ENCODE measurements at places on chromosomes 1 and 21.

DNA sequence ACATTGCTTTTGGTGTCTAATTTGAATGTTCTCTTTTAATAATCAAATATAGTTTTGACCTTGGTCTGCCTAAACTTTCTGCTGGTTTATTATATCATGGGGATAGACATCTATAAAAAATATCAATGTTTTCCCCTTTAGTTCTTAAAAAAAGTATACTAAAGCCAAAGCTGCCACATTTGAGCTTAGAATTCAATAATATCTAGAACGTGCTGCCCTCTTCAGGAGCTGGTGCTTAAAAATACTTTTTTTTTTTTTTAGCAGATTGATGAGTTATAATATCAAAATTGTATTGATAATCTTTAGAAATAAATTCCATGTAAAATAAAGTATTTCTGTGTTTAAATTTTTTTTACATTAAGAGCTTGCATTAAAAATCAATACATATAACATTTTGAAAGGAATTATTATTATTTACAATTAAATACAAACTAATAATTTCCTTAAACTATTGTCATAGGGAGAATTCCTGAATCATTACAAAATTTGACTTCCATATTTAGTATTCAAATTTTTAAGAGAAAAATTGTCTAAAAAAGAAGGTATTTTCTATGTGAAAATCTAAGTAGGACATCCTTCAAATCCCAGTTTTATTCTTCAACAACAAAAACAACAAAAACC is 40.1 kb upstream of the ADGRL2 start:
- DNase-seq = no peak

DNA sequence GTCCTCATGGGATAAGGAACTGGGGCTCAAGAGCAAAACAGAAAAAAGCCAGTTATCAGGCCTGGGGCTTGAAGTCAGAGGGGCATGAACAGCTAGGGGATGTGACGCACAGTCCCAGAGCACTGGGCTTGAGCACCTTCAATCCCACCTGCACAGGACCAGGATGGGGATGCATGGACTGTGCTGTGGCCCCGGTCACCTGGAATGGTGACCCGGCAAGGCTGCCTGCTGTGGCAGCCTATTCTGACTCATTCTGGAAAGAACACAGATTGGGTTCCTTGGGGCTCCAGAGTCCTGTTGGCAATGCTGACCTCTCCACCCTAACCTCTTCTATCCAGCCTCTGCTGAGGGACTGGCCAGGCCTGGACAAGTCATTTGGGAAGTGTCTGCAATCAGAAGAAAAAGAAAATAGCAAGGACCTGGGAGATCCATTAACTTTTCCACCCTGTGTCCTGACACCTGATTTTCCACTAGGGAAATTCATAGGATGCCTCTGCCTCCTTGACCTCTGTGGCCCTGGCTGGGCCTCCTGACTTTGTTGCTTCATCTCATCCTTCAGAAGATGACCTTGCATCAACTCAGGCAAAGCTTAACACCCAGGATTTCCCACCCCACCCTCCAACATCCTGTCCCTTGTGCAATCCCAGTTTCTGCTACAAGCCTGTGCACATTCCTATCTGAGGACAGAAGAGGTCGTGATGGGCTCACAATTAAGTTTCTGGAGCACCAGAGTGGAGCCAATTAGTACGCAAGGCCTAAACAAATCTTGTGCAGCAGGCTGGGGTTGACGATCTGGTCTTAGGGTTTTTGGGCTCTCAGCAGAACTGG is 17.9 kb upstream of the FMOD start:
- no peak for DNase-seq

- DNase-seq = no peak
Measured at GRCh38 chr1:228097333-228098081, 5.6 kb downstream of the C1orf35 start.

- DNase-seq = no peak
Measured at GRCh38 chr1:176325664-176326063, 118.6 kb upstream of the COP1 start.

DNA sequence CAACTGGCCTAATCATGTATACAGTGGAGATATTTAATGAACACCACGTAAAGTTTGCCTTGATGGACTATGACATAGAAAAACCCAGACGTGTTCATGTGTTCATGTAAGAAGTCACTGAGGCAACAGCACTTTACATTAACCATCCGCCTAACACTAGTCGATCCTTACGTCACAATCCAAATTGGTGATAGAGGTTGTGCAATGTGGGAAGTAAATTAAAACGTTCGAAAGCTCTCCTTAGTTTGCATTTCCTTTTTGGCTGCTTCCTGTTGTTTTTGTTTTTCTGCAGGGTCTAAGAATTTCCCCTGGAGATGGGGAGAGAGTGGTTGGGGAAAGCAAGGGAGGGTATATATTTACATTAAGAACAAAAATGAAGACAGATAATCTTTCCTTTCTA is 587.5 kb upstream of the ADGRL2 start:
- no peak for DNase-seq

DNA sequence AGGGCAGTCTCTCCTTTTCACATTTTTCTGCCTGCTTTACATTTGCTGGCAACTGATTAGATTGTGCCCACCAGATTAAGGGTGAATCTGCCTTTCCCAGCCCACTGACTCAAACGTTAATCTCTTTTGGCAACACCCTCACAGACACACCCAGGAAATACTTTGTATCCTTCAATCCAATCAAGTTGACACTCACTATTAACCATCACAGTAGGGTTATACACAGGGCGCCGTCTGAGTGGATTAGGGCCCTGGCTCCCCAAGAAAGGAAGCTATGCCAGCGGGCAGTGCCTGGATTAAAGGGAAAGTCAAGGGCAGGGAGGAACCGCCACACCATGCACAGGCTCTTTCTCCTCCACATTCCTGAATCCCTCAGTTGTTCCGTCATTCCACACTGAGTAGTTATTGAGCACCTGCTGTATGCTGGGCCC is 56.2 kb downstream of the EVA1C start:
- DNase-seq = no peak

GRCh38 chr1:25360596-25361581 is 22.8 kb downstream of the TMEM50A start:
- DNase-seq = no peak

DNA sequence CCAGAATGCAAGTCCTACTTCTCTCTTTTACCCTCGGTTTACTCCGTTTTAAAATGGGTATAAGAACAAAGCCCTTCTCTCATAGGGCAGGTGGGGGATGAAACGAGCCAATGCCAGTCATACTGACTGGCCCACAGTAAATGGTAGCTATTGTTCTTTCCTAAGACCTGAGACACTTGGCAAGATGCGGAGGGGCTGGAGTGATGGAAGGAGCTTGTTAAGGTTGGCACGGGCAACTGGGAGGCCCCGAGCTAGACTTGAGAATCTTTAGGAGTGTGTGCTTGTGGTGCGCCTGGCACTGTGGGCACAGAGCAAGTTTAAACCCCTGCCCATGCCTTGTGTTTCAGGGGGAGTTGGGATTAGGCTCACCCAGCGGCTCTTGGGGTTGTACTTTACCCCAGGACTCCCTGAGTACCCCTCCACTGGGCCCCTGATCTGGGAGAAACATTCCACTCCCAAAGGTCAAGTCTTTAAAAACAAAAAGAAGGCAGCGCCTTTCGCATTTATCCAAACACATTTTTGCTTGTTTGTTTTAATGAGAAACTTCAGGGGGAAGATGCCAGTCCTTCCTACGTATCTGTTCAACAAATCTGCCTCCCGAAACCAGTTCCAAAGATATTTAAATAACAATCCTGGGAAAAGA is 240.6 kb upstream of the TMEM51 start:
- DNase-seq = no peak

GRCh38 chr21:41228006-41228370 is 60.0 kb downstream of the BACE2 start:
- no peak for DNase-seq

- DNase-seq = no peak
Measured at GRCh38 chr1:163083690-163084089, 14.5 kb downstream of the RGS4 start.

DNA sequence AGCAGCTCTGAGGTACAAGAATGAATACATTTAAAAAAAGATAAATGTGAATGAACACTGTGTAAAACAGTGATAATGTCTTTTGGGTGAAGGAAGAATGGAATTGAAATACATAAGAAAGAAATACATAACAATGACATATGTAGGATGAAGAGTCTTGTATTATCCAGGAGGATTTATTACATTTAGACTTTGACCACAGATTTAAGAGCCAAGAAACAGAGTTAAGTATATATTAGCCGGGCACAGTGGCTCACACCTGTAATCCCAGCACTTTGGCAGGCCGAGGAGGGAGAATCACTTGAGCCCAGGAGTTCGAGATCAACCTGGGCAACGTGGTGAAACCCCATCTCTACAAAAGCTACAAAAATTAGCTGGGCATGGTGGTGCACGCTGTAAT is 79.7 kb downstream of the SCCPDH start:
- no peak for DNase-seq

GRCh38 chr1:200038325-200038980 is 10.9 kb downstream of the NR5A2 start:
- no peak for DNase-seq

GRCh38 chr1:109218516-109218915 is 4.8 kb downstream of the SARS1 start:
- DNase-seq = no peak

GRCh38 chr1:115193046-115193828 is 103.9 kb upstream of the TSPAN2 start:
- no peak for DNase-seq

DNA sequence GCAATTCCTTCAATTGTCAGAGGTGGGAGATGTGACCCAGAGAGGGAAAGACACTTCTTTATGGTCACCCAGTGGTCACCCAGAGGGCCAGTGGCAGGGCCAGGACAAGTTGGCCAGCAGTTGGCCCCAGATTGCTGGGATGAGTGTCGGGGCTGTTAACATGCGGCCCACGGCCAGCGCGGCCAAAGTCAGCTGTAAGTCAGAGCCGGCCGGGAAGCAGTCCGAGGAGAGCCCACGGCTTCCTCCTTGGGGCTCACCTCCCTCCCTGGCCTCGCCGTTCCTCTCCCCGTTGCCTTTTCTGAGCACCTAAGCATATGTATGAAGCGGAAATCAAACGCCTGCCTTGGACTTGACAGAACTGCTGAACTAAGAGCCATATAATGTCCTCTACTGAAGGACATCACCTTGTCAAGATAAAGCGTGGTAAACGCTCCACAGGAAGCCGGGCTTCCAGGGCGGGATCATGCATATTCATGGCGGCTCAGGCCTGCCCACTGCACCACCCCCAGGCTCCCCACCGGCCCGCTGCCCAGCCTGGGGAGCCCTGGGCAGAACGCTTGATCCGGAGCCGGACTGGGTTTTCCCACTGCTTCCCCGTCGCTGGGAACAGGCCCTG is 245.4 kb upstream of the POU3F1 start:
- DNase-seq = no peak

GRCh38 chr1:187411118-187411517 is 582.4 kb downstream of the PLA2G4A start:
- no peak for DNase-seq

DNA sequence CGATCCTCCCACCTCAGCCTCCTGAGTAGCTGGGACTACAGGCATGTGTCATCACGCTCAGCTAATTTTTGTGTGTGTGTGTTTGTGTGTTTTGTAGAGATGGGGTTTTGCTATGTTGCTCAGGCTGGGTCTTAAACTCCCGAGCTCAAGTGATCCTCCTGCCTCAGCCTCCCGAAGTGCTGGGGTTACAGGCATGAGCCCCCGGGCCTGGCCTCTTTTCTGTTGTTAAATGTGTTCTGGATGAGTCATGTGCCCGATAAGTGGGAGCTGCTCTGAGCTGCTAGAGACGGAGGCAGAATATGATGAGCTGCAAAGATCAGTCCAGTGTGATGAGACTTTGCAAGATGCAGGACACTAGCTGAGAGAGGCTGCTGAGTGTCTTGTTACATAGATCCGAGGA is 75.5 kb downstream of the VPS13D start:
- DNase-seq = no peak

DNA sequence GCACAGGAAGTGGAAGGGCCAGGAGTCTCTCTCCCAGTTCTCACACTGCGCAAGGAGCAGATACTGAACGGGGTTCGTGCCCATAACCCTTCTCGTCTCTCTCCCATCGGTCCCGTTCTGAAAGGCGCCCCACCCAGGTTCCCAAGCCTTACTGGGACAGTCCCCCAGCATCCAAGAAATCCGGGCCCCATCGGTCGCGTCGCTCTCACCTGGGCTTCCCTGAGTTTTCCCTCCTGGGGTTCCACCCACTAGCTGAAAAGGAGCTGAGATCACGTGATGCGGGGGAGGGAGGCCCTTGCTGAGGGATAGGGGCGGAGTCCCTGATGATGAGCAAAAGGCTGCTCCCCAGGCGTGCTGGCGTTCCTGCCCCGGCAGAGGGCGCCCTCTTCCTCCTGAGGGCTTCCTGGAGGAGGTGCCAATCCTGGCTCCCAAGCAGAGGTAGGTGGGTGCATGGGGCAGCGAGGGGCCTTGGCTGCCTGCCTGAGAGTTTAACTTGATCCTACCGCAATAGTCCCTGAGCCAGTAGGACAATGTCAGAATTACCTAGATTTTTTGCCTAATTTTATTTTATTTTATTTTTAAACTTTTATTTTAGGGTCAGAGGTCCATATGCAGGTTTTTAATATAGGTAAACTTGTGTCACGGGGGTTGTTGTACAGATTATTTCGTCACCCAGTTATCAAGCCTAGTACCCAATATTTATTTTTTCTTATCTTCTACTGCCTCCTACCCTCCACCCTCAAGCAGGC is at the start of gene SPOCD1:
Gene SPOCD1 (minus strand): TSS at position 271 of the 749 bp plus-strand sequence. CDS start 689 bp downstream, outside the sequence.
- peak; percentile 52 for DNase-seq

DNA sequence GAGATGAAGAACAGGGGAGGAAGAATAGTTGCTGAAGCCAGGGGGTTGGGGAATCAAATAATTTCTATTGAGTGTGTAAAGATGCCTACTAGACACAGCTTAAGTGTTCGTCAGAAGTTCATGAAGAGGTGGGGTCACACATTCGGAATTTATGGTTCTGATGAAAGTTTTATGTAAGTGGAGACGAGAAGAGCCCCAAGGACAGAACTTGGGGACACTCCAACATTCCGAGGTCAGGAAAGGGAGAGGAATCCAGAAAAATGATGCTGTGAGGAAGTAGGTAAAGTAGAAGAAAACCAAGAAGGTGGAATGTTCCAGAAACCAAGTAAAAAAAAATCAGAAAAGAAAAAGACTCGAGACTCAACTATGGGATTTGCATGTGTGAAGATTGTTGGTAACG is 272.5 kb downstream of the SIPA1L2 start:
- no peak for DNase-seq

DNA sequence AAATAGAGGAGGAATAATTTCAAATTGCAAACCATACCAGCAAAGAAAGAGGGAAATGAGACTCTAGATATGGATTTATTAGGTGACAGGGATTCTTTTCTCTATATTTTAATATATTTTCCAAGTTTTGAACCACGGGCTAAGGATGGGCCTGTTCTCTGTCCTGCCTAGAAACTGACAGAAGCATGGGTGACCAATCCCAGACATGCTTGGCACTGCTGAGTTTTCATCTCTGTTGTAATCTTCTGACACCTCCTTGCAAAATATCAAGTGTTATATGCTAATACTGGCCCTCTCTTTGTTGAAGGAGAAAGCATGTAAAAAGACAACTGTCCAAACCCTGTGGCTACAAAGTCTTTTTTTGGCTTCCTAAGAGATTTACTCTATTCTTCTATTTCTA is 774 bp upstream of the ANGPTL7 start:
- DNase-seq = no peak

- DNase-seq = no peak
Measured at GRCh38 chr1:107048241-107048640, 8.2 kb upstream of the PRMT6 start.

GRCh38 chr1:44860891-44861425 is 17.9 kb upstream of the PTCH2 start:
- DNase-seq = no peak

GRCh38 chr1:2840036-2840809 is 38.7 kb upstream of the TTC34 start:
- no peak for DNase-seq

GRCh38 chr1:96782856-96783255 is 61.3 kb downstream of the PTBP2 start:
- DNase-seq = no peak

- no peak for DNase-seq
Measured at GRCh38 chr1:11147197-11147770, 41.9 kb upstream of the ANGPTL7 start.

All from NCI-H526 treated with DMSO at 0.1 percent for 48 hours (cell line).